ENCODE measurements at places on chromosomes 1 and 21. TPM values are rescaled to one million over a fixed set of nuclear protein-coding genes. Genes with fewer than 3 reads are reported as not detected.
A peak's percentile ranks its signal among the peaks of the same experiment; 100 is the strongest.

Gene SAMD13
- total RNA-seq = 0.77 TPM

Gene RPTN
- 0.53 TPM for total RNA-seq

DNA sequence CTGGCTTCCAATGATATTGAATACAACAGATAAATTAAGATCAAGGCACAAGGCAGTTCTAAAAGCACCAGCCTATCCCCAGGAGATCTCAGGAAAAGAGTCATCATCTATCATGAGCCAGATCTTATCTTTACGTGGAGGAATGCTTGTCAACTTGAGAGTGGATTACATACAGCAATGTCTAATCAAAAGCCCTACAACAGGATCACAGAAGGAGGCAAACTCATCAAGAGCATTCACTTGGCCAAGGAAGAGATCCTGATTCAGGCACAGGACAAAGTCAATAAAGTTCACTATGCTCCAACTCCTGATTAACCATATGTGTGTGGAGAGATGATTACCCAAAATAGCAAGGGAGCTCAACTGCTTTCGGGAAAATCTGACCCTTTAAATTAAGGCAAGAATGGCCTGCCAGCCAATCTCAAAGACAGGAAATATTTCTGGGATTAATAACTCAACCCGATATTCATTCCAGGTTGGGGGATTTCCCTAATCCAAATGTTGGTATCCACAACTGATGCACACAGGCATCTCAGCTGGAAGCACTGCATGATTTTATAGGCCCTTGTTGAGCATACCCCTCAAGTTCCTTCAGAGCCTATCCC, 33.7 kb downstream of the TBX15 start:
- no peak for DNase-seq

DNA sequence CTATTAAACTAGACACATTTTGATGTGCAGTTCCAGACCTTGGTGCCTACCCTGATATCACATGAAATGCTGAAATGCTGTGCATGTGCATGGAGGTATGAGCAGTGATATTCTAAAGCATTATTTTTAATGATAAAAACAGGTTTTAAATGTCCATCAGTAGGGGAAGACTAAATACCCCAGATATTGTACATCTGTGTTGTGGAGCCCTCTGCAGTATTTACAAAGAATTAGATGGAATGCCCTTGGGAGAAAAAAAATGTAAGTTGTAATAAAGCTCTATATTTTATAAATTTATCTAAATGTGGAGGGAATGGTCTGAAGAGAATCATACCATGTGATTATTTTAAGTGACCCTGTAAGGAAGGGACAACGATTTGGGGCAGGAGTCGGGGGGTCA, 39.1 kb upstream of the IGSF5 start:
- DNase-seq = peak; percentile 2

DNA sequence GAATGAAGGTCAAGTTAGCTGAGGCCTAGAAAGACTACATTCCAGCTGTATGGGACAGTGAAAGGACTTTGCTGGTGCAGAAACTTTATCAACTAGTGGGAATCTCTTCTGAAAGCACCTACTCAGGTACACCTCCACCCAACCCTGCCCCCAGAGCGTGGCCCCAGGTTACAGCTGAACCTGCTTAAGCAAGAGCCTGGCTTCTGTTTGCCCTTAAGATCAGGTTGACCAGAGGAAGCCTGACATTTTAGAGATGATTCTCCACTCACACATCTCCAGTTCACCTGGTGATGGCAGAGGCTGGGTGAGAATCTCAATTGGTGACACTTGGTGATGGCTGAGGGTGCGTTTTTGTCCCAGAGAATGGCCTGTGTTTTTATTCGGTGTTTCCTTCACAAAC, 24.0 kb downstream of the ELAPOR1 start:
- no peak for DNase-seq

DNA sequence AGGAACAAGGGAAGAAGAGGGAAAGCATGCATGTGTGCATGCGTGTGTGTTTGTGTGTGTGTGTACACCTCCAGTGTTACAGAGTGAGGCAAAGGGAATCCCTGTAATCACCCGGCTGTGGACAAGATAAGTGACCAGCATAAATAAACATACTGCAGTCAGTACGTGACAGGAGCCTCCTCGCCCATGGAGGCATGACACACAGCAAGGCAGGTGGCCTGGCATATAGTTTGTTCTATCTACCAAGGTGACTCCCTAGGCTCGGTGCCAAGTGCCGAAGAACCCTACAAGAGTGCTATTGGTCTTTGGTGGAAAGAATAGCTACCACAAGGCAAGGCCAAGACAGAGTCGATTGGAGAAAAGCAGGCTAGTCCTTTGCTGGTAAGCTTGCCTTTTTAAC, 31.7 kb upstream of the HEATR1 start:
- no peak for DNase-seq

DNA sequence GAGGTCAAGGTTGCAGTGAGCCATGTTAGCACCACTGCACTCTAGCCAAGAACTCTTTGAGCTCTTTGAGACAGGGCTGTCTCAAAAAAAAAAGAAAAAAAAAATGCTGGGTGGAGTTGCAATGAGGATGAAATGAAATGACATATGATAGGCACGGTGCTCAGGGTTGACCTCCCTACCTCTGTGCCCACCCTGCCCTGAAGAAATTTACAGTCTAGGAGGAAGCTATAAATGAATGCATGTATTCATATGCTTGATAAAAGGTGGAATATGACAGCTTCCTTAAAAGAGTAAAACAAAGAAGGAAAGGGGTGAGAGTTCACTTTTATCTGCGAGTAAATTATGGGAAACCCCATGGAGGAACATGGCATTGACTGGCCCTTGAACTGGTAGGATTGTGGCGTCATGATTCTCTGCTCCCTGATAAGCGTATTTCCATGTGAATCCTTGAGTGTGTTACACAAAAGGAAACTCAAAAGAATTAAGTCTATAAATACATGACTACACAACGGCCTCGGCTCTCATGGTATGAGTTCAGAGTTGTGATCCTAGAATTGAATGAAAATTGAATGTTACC, 59.0 kb upstream of the RAVER2 start:
- no peak for DNase-seq

DNA sequence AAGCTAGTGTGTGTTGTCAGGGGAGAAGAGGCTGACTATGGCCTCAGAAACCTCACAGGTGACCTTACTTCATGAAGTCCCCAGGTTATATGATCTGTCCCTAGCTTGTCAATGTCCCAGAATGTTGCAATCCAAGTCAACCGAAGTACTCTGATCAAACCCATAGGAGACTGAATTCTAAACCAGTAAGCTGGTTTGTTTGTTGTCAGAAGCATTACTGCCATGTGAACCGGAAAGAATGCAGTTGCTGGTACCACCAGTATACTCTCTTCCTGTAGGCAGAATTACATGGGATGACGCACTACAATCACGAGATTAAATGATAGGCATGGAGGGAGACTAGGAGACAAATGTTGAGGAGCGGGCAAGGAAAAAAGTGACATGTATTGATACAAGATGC, 26.1 kb upstream of the MAN1A2 start:
- DNase-seq = no peak

GRCh38 chr1:206658264-206658980, 23.1 kb downstream of the DYRK3 start:
- DNase-seq = no peak

- DNase-seq = no peak
Measured at GRCh38 chr1:53992085-53992874, 25.7 kb downstream of the LDLRAD1 start.

DNA sequence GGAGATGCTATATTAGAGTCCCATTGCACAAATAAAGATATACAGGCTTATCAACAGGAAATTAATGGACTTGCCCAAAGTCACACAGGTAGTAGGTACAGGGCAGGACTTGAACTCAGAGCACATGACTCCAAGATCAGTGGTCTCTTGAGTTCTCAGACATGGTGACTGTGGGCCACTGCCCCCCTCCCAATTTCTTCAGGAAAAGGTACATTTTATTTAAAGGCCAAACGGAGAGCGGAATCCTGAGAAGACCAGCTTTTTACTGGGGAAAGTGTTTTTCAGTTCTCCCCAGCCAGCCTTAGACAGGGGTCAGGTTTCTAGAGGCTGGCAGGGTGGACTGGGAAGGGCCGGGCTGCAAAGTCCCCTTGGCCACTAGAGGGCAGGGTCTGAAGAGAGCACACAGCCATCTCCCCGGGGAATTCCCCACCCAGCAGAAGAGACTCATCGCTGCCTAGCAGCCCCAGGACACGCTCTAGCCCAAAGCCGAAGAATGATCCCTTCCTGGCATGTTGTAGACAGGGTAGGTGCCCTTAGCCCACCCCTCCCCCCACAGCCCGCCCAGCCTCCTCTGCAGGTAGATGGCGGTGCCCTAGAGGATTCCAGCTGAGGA, 29.7 kb downstream of the ACP6 start:
- peak; percentile 79 for DNase-seq
